NCI-H774 (cell line): ENCODE measurements at places on chromosomes 7 and 10.

DNA sequence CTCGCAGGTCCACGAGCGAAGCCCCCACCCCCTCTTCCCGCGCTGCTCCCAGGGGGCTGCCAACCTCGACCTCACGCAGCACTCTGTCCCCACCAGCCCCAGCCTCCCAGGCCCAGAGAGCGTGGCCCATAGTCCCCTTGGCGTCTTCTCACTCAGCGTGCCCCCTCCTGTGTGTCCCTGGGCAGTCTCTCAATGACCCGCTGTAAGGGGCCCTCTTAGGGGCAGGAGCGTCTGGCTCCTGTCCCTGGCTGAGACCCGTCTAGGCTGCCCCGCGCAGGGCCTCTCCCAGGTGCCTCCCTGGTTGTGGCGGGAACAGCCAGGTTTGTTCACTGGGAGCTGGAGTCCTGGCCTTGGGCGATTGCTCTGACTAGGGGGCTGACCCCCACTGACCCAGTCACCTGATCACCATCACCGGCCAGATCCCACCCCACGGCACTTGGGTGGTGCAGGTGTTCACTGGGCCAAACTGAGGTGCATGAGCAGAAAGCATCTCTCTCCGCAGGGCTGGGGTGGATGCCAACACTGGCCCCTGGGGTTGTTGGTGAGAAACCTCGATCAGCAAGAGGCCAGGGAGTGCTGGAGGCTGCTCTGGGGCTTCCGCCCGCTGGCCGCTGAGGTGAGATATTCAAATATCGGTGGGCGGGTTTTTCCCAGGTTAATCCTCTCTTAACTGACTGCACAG is 12.6 kb upstream of the WDFY4 start:
- DNase-seq = no peak

DNA sequence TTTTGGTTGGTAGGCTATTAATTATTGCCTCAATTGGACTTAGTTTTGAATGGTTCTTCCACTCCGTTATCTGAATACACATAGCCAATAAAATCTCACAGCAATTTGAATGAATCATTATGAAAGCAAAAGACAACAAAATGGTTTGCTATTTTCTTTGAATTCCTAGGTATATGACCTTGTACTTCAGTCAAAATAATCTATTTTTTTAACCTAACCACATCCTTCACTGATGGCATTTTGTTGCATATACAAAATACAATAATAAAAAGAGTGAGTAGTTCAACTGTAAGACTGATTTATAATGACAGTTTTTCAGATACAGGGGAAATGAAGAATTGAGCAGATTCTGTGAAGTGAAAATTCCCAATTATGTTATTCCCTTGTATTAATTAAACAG is 433.1 kb downstream of the HTR7 start:
- no peak for DNase-seq

DNA sequence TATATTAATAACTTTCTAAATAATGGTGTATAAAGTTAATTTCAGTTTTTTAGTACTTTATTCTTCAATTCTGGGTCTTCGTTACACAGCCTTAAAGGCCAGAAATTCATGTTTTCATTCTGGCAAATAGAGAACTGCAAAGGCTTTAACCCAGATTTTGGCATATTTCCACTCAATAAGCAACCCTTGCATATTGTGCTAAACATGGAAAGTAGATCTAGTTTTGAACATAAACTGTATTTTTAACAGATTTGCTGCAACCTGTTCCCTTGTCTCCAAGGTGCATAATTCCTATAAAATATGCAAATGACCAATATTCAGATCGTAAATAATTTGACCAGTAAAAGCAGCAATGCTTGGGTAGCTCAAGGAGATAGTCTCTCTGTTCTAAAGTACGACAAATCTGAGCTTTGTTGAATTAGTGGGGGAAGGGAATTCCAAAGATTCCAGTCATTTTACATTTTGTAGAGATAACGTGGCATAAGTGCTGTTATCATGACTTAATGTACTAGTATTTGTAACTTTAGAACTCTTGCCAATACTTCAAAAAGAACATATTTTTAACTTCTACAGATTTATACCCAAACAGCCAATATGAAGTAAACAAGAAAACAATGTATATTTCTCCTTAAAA is 46.4 kb upstream of the RSBN1L start:
- DNase-seq = no peak

- no peak for DNase-seq
Observed at GRCh38 chr7:142606081-142606480, 143.2 kb upstream of the PRSS1 start.

DNA sequence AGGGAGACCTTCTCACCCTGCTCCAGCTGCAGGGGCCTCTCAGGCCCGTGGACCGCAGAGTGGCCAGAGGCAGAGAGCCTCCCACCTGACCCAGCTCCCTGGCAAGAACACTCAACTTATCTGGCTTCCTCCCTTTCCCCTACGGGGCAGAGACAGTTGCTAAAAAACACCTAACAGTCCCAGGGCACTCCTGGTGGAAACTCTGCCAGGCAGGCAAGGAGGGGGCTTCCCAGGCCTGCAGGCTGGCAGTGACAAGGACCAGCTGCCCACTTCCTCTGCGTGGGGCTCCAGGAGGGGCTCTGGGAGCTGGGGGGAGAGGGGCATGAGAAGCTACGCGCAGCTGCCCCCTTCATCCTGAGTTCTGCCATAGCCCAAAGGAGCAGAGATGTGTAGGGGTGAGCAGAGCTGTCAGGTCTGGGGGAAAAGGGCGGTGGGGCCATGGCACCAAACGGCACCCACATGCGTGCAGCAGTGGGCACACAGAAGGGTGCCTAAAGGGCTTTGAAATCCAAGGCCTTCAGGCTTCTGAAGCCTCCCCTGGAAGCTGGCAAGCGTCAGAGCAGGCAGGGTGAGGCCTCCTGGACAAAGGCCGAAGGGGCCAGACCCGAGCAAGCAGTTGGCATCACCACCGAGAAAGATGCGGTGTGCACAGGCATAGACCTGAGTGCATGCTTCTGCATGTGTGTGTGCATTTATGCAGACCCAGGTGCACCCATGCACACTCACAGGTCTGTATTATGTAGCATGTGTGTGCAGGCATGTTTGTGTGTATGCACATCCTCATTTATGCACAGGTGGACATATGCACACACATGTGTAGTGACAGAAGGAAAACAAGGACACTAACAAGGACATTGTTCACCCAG is 14.4 kb downstream of the SPOCK2 start:
- no peak for DNase-seq

- no peak for DNase-seq
Observed at GRCh38 chr7:151439855-151440798, at the start of gene CRYGN. Gene CRYGN (minus strand): TSS chr7:151440141. CDS start chr7:151439917, 224 bp downstream.

GRCh38 chr7:23470330-23471105 is at the start of gene IGF2BP3:
Gene IGF2BP3 (minus strand): TSS chr7:23470491. CDS start chr7:23470110, 381 bp downstream.
- DNase-seq = peak; percentile 81
